NCI-H524 treated with DMSO at 0.1 percent for 48 hours (cell line): ENCODE measurements at places on chromosomes 11 and 22.

DNA sequence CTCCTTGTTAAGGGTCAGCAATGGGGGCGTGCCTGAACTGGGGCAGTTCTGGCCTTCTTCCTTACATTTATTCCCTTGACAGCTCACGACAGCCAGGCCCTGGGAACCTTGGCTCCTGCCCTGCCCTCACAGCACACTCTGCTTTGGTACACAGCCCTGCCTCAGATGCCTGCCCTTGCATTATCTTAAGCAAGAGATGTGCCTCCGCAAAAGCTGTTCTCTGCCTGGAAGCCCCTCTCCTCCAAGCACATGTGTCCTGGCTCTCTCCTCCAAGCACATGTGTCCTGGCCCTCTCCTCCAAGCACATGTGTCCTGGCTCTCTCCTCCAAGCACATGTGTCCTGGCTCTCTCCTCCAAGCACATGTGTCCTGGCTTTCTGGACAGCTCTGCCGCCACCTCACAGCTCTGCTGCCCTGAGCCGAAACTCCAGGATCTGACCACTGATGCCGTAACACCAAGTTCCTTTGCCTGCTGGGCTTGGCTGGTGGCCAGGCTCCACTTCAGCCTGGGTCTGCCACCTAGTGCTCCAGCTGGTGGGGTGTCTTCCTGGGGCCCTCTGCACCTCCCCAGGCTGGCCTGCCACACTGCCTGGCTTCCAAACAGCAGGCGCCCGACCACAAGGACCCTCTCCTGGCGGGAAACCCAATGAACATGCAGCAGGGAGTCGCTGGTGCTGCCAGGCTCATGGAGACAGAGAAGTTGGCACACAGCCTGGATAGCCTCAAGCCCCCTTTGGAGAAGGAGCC is 53.0 kb downstream of the SCUBE1 start:
- DNase-seq = peak; percentile 37

GRCh38 chr22:33382436-33382835 is 324.3 kb upstream of the SYN3 start:
- no peak for DNase-seq

DNA sequence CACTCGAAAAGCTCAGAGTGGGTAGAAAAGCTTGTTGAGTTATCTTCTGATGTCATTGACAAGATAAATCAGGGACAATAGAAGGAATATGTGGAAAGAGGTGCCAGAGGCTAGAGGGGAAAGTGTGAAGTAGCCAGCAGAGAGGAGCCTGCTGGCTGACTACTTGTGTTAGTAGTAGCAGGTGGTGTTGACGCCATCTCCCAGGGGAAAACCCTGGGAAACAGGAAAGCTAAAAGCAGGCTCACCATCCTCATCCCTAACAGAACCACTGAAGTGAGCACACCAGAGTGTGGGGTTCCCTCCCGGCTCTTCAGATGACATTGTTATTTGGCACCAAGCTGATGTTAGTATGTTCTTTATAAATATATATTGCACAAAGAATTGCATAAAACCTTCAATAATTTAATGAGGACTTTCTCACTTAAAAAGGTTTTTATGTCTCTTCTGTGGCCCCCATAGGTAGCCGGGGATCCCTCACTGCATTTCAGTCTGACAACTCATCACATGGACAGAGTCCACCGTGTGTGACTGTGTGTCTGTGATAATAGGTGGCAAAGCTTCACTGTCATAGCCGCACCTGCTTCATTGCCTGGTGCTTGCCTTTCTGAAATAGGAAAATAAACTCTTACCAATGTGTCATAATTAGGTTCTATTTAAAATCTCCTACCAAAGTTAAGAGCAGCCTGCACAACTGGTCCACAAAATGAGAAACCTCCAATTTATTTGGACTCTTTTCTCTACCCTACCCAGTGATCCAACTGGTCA is 63.2 kb upstream of the TOP3B start:
- DNase-seq = peak; percentile 25

DNA sequence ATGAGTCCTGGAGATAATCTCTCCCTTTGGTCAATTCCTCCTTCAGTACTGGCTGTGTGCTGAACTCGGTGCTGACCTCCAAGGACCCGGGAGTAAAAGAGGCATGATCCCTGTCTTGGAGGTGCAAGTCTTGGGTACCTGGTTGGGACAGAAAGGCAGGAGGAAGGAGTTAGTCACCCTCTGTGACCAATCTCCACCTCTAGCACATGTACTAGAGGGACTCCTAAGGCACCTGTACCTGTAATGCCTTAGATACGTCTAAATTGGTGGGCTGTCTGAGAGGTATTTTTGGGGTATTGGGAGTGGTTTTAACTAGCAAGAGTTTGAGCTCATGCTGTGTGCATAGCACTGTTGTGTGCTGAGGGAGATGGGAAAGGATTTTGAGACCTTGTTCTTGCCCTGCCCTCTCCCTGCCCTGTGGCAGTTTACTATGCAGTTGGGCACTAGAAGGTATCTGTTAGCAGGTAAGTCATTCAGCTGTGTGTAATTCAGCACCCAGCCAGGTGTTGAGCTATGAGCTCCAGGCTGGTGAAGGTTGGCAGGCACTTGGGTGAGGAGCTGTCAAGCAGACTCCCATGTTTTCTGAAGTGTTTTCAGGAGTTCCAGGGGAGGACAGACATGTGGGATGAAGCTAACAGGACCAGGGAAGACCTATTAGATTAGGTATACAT is 2.5 kb downstream of the PANX1 start:
- no peak for DNase-seq

DNA sequence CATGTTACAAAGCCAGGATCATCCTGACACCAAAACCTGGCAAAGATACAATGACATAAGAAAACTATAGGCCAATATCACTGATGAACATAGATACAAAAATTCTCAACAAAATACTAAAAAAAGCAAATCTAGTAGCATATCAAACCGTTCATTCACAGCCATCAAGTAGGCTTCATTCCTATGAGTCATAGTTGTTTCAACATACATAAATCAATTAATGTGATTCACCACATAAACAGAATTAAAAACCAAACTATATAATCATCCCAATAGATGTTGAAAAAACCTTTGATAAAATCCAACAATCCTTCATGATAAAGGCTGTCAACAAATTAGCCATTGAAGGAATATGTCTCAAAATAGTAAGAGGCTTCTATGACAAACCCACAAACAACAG is 1007.2 kb upstream of the RAG2 start:
- DNase-seq = no peak

DNA sequence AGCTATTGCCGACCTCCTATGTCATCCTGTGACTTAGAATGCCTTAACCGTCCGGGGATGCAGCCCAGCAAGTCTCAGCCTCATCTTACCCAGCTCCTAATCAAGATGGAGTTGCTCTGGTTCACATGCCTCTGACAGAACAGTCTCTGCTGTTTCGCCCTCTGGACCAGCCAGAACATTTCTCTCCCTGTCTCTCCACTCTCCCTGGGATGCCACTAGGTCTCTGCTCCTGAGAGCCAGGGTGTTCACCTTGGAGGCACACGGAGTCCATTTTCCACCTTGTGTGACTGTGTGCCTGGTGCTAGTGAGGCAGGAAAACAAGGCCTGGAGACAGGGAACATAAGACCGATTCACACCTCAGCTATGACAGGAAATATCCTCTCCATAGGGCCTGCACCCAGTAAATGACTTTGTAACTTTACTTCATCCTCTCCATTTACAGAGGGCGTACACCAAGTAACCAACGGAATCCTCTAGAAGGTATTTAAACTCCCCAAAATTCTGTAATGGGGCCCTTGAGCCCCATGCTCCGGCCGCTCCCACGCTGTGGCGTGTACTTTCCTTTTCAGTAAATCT is 16.8 kb upstream of the B4GALNT4 start:
- no peak for DNase-seq
